ENCODE measurements at places on chromosomes 3 and 15.

GRCh38 chr3:128730471-128730870, 4.5 kb downstream of the RAB7A start:
- no peak for DNase-seq

DNA sequence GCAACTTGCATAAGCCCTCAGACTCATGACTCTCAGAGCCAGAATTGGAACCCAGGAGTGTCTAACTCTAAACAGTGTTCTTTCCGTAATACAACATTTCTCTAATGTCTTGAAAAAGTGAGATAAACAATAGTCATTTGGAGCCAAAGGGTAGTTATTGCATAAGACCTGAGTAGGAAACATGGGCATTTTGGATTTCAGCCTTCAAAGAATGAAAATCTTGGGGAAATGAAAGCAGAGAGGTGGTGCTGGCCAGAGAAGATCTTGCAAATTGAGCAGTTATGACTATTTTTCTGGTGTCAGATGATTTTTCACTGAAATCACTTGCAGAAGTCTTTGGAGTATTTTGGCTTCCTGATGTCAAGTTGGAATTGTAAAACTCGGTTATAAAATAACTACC, 379.4 kb downstream of the DIPK2A start:
- DNase-seq: no peak

DNA sequence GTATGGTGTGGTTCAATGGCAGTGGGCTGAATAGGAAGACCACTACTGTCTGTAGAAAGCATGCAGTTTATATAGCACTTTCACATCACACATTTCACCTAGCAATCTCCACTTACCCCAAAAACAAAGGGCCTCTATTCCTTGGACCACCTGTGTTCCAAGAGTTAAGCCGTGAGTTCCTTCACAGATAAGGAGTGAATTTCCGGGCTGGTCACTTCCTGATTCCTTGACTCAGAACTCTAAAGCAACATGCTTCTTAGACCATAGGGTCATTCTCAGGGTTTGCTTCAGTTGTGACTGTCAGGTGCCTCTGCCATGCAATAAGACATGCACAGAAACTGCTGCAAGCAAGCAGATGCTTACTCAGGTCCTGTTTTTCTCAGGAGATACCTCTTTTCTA, 588.5 kb upstream of the TGFBR2 start:
- no peak for DNase-seq

- DNase-seq: no peak
These were observed 369 bp upstream of the SNX1 start for GRCh38 chr15:64095431-64095794.

DNA sequence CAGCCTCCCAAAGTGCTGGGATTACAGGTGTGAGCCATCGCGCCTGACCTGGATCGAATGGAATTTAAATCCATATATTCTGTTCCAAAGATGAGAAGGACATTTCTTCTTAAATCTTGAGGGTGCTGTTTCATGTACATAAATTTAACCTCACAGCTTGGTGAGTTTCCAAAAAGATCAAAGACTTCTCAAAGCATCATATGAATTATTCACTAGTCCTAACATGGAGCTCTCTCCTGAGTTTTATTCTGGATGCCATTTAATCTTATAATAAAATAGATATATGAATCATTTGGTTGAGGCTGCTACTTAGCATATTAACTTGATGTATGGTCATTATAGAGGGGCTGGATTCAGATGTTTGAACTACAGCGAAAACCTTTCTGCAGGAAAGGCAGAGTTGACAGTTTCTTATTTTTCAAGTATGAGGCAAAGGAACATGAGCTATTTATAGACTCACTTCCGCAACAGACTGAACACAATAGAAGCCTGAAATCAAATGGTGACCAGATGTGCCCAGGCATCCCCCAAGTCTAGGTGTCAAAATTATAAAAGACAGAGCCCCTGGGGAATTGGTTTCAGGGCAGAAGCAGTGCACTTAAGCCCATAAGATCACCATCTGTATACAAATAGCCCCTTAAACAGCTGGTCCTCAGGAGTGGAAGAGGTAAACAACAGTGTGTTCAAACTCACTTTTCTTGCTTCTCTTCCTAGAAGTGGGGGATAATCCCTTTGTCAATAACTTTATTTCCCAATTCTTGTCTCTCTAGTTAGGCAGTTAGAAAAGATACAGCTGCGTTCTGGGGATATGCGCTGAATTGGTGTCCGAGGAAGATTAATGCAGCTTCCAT, 29.7 kb downstream of the STARD9 start:
- DNase-seq: no peak

DNA sequence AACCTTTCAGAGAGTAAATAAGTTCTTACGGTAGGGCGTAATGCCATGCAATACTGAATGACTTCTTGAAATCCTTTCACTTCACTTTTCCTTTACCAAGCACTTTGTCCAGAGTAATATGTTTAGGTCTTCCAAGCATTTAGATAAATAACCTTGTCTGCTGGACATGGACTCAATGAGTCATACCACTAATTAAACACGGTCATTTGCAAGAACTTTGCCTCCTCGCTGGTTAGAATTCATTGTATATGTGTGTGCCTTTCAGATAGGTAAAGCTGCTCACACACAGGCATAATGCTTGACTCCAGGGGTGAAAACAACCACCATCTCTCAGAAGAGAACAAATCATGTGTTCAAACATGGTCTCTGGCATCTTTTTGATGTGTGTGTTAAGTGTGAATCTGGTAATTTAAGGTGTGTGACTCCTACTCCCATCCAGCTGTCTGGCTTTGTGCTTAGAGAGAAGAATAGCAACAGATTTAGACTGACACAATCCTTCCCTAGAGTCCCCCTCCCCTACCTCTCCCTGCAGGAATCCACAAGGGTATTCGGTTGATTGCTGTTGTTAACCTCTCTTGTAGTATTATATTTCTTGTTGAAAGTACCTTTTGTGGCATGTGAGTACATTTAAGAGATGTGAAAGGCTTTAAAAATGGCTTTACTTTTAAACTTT, 419.0 kb downstream of the CNTN4 start:
- DNase-seq: no peak

DNA sequence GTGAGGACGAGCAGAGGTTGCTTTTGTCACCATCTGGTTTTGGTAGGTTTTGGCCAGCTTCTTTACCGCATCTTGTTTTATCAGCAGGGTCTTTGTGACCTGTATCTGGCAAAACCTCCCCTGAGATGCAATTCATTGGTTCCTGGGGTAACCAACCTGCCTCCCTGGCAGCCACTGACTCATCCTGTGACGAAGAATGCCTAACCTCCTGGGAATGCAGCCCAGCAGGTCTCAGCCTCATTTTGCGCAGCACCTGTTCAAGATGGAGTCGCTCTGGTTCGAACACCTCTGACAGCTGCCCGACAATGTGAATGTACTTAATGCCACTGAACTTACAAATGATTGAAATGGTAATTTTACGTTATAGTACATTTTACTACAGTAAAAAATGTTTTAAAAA, 6.8 kb upstream of the ADAMTS17 start:
- DNase-seq: no peak

DNA sequence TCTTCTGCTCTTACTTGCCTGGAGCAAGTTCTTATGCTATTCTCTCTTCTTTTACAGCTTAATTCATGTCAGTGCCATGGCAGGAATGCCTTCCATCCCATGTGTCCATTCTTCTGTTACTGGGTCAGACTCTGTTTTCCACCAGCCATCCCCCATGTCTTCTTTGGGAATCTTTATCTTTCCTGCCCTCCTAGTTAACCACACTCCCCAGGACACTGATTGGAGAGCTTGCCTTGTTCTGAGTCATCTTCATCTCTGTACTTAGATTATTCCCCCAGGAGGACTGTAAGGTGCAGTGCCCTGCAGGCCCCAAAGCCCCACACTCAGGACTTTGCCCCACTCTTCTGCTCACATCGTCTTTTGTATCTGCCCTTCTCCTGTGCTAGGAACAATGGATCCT, 3.6 kb downstream of the ABHD17C start:
- DNase-seq: no peak
